ENCODE measurements at places on chromosomes 11 and 22.

DNA sequence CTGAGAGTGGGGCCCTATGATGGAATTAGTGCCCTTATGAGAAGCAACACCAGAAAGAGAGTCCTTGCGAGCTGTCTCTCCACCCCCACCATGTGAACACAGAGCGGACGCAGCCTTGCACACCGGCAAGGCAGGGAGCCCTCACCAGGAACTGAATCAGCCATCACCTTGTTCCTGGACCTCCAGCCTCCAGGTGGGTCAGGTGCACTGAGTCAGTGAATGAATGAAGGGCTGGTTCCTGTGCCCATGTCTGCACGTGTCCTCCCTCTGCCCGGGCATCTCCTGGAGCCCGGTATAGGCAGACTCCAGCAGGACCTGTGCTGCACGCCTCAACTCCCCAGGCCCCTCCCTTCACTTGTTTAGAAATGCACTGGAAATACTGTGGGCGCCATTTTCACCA is 54.9 kb downstream of the LINC01488 start:
- no peak for DNase-seq

DNA sequence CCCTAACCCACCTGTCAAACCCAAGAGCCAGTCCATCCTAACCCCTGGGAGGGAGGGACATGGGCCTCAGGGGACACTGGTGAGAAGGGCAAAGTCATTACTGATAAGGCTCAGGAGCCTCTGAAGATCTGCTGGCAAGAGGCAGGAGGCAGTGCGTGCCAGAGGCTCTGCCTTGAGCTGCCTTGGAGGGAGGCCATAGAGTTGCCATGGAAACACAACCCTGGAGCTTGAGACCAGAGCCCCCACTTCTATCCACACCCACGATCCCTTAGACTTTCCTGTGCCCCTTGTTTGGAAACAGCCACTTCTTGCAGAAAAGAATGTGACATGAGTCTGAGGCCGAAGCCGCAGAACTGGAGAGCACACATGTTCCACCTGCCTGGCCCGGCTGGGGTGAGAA is 89.7 kb upstream of the CSNK2A3 start:
- no peak for DNase-seq

GRCh38 chr11:49221112-49221511 is 12.7 kb upstream of the FOLH1 start:
- no peak for DNase-seq

DNA sequence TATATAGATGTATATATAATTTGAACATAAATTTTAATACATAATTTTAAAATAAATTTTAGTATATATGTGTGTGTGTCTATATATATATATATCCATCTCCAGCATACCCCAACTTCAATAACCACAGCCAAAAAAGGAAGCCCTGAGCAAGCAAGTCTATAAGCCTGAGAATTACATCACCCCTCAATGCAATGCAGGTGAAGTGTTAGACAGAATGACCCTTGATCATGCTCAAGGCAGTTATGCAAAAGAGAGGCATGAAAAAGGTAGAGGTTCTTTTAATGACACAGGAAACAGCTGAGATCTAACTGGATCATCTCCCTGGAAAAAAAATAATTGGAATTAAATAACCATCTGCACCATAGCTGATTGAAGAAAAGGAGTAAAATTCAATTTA is 557.9 kb upstream of the ANO5 start:
- DNase-seq = no peak

DNA sequence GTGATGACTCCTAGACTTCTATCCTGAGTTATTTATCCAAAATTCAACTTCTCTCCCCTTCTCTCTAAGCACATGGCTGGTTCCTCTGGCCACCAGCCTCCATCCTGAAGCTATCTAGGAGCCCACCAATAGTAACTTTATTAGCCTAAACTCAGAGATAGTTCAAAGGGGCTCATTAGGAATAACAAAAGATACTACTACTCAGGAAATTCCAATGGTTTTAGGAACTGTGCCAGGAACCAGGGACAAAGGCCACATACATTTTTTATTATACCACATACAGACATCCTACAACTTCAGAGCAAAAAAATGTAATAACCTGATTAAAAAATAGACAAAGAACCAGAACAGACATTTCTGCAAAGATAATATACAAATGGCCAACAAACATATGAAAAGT is 27.9 kb downstream of the SLC25A17 start:
- no peak for DNase-seq

DNA sequence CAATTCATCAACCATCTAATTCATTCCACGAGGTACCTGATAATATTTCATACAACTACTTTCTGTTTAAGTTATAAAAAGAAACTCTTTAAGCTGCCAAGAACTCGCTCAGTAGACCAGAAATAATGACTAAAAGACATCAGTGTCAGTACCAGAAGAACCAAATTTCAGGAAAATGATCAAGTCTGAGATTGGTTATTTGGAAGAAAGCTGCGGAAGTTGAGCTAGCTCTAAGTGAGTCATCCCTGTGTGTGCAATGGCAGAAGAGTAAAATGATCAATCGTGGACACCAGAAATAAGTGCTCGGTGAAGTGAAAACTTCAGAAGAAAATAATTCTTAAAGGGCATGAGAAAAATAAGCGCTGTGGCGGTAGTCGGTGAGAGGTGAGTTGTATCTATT is 933.2 kb upstream of the CHORDC1 start:
- no peak for DNase-seq

- DNase-seq = peak; percentile 28
Observed at GRCh38 chr22:38180841-38181452, 683 bp downstream of the PLA2G6 start.

DNA sequence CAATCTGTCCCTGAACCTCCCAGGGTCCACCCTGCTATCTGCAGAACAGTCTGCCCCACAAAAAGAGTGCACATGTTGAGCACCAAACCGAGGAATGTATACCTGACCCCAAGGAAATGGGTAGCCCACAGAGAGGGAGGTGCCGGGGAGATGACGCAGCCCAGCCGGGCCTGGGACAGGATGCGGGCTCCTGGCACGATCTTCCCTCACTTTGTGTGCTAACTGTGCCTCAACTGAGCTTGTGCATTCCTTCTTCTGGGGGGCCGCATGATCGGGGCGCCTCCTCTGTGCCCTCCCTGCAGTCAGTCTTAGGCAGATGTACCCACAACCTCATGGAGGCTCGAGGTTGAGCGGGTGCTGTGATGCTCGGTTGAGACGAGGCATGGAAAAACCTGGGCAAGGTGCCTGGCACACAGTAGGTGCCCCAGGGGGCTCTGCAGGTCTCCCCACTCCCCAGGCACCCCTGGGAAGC is 2.4 kb downstream of the GAS2L1 start:
- peak; percentile 41 for DNase-seq

DNA sequence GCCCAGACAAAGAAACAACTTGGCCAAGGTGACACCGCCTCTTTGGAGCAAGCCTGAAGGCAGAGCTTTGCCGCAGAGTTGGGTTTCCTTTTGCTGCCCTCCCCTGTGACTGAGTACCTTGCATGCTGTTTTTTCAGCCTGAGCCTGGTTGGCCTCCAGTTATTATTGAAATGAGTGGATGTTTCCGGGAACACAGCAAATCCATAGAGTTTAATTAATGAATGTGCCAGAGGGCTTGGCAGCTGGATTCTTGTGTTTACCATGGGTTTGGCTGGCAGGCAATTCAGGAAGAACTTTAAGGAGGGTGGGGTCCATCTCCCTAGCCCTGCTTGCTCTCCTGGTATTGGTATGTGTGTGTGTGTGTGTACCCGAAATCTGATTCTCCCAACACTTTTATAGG is 65.6 kb upstream of the CRYBB3 start:
- DNase-seq = no peak

GRCh38 chr22:40204321-40205116 is 26.8 kb downstream of the TNRC6B start:
- no peak for DNase-seq

GRCh38 chr11:102453302-102453695 is 734 bp upstream of the TMEM123 start:
- DNase-seq = no peak

DNA sequence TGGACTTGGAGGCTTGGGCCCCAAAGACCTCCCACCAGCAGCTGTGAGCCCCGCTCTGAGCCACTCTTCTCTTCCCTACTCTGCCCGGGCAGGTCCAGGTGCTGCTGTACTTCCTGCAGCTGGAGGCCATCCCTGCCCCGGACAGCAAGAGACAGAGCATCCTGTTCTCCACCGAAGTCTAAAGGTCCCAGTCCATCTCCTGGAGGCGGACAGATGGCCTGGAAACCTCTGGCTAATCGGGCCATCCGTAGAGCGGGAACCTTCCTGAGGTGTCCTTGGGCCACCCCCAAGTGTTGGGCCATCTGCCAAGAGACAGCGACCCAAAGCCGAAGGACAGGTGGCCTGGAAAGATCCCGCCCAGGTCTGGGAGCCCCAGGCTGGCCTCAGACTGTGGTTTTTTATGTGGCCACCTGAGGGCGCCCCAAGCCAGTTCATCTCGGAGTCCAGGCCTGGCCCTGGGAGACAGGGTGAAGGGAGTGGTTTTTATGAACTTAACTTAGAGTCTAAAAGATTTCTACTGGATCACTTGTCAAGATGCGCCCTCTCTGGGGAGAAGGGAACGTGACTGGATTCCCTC is 135.1 kb downstream of the BCR start:
- peak; percentile 24 for DNase-seq

DNA sequence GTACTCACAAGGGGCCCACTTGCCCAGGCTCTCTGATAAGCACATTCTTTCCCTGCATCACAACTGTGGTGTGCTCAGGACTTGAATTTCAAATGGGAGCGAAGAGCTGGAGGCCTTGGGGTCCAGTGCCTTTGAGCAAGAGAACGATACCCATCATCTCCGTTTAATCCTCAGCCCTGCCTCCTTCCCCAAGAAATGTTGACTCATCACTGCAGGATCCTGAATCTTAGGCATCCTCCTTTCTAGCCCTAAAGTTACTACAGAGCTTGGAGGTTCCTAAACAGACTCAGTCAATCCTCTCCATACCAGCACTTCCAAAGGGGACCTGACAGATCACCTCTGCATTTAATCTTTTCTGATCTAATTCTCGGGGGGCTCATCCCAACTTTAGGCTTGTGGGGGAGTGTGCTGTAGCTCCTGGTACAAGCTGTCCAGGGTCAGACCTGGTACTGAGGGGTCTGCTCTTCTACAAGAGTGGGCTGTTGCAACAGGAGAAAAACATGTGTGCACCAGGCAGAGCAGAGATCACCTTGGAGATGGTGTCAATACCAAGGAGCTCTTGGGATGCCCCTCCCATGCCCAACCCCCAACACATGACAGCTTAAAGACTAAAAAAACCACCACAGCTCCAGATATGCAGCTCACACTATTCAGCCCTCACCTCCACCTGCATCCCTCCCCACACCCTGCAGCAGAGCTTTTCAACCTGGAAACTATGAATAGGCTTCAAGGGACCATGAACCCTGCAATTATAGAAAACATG is 3.9 kb upstream of the PRG2 start:
- DNase-seq = no peak

DNA sequence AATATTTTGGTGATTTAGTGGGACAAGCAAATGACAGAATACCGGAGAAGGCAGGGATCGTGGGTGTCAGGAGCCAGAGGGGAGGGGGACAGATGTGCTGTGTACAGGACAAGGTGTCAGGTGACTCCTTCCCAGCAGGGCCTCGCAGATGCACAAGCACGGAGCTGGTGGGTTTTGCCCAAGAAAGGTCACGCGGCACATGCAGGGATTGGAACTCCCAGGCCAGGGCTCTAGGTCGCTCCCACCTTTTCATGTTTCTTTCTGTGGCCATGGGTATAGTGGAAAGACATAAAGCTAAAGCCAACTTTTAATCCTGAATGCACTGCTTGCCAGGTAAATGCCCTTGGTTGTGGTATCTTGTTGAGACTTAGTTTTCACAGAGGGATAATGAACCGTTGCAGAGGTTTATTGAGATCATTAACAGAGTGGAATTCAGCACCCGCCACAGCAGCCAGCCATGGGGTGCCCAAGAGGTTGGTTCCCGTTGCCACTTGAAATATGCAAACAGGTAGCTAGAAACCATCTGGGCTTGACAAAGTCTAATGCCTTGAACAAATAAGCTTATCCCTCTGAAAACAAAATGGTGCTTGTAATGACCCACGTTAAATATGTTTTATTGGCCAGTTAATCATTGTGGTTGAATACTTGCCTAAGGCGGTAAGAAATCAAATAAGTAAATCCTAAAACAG is 10.1 kb downstream of the C22orf23 start:
- no peak for DNase-seq

DNA sequence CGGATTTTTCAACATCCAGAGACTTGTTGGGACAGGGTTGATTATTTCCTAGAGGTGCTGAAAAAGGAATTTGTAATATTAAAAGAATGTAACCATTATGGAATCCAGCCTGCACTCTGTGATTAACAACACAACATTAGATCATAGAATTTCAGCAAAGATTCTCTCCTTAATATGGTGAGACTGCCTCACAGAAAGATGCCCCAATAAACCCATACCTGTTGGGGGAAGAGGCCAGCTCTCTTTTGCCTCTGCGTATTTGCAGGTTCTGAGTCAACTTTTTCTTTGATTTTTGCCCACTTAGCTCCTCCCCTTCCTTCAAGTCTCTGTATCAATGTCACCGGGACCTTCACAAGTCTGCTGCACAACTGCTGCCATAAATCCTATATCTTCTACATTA is 12.4 kb upstream of the MTMR3 start:
- no peak for DNase-seq

- no peak for DNase-seq
Observed at GRCh38 chr11:73995731-73996130, 13.1 kb upstream of the UCP2 start.

DNA sequence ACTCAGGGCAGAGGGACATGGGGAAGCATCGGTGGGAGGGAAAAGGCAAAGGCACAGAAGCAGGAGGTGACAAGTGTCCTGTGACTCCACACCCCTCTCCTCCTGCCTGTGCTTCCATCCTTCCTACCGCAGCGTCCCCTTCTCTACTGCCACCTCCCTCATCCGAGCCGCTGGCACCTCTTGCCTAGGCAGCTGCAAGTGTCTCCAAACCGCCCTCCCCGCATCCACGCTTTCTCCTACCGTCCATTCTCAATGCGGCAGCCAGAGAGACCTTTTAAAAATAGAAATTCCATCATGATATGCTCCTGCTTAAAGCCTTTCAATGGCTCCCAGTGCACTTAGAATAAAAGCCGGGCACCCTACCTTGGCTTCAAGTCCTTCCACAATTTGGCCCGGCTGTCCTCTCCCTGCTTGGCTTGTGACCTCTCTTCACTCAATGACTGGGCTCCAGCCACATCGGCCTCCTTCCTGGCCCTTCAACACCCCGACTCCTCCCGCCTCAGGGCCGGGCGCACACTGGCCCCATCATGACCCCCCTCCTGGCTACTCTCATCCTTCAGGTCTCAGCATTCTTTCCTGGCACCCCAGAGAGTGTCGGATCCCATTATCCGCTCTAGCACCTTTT is 16.5 kb downstream of the LRRC10B start:
- DNase-seq = no peak

- DNase-seq = no peak
Observed at GRCh38 chr11:26199331-26200095, 132.4 kb upstream of the ANO3 start.
